ENCODE measurements at places on chromosomes 1 and 21.

DNA sequence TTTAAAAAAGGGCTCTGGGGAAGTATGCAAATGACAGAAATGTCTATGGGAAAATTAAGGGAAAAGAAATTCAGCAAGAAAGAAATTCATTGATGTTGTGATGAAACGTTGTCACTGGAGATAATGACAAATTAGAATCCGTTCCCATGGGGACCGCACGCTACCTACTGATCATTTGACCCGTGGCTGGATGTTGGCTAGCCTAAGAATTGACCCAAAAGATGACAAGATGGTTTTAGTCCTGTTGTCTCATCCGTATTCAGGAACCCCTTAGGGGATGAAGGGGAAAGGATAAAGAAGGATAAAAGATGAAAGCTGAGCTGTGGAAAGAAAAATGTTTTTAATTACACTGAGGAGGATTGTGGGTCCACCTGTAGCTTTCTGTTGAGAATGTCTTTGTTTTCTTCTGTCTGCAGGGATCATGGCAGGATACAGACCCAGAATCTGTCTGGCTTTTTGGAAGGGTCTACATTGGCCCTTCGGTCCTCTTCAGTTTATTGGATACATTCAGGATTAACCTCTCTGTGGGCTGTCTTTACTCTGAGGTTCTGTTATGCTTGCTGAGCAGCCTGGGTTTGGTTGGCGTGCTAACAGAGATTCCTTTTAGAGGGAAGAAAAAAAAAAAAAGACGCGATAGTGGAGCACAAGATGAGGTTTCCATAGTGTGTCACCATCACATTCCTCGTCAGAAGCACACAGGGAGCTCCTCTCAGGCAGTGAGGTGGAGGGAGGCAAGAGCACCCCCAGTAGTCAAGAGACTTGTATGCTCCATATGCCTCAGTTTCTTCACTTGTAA, 106.2 kb downstream of the CACHD1 start:
- DNase-seq = no peak

DNA sequence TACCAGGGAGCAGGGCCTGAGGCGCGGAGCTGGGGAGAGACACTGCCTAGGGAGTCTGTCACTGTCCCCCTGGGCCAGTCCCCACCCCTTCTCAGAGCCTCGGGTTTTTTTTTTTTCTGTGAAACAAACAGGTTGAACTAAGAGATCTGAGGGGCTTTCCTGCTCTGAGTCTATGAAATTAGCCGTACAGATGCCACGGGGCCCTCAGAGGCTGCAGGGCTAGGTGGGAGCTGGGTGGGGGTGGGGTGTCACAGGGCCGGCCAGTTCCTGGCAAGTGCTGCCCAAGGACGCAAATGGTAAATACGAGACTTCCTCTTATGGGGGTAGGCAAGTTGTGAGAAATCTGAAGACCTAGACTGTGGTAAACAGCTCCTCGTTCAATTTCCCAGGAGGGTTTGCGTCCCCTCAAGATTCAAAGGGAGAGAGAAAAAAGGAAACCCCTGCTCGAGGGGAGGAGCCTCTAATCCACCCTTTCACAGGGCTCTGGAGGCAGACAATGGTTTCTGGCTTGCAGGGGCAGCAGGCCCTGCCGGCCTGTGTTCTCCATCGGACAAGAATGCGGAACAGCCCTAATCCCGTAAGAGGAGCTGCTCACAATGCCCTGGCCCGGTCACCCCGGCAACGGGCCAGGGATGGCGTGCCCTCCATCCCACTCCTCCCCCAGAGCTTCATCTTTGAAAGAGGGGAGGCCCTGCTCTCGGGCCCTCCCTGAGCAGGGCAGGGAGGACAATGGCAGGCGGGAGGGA, 7.8 kb downstream of the NUAK2 start:
- no peak for DNase-seq

- no peak for DNase-seq
Observed at GRCh38 chr1:26125382-26125781, 13.8 kb downstream of the PDIK1L start.

DNA sequence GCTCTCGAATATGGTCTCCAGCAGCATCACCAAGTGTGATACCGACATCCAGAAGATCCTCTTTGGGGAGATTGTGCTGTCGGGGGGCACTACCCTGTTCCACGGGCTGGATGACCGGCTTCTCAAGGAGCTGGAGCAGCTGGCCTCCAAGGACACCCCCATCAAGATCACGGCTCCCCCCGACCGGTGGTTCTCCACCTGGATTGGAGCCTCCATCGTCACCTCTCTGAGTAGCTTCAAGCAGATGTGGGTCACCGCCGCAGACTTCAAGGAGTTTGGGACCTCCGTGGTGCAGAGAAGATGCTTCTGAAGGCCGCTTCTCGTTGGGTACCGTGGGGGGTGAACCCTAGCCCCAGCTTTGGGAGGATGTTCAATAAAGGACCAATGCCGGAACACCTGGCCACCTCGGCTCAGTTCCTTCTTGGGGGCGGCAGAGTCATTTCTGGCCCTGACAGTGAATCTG, 1.3 kb downstream of the ACTRT2 start:
- DNase-seq = no peak

- DNase-seq = no peak
Observed at GRCh38 chr21:42513151-42513984, at the start of gene SLC37A1. SLC37A1 (plus strand) TSS chr21:42513852; CDS start chr21:42518455, 4,603 bp downstream.

- no peak for DNase-seq
Observed at GRCh38 chr21:44881198-44881872, 7.8 kb upstream of the PTTG1IP start.

DNA sequence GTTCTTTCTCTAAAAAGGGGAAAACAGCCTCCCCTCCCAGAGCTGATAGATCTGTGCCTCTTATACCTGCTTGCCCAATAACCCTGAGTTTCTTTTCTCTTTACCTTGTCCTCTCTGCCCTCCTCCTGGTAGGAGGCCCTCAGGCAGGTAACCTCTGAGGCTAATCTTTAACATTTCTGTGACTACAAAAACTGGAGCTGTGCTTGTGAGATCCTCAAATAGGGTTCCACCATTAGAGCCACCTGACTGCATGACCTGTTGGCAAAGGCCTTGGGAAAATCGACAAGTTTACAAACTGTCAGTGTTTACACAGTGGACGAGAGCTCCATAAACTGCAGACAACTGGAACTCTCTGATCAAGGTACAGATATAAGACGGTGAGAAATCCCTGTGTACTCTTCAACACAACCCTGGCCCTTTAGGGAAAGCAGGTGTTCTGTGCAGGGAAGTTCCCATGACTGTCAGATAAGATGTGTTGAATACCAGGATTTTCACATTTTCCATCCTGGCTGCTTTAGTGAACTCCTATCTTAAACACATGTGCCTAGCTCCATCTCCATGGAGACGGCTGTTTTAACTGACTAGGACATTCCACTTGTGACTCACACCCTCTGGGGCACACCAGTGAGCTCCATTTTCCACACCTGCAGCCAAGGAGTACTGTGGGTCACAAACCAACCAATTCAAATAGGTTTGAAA, 38.3 kb downstream of the ECE1 start:
- DNase-seq = no peak

DNA sequence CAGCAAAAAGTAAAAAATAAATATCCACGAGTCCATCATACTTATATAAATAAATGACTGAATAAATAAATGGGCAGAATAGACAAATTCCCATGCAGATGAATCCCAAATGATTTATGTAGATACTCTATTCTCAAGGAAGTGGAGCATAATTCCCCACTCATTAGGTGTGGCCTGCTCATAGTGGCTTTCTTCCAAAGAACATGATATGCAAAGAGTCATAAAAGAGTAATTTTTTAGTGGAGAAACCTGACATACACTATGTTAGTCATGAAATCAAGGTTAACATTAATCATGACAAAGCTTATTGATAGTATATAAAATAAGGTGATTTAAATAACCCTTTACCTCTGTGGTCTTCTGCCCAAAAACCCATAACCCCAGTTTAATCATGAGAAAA, 298.9 kb downstream of the DPYD start:
- DNase-seq = no peak

DNA sequence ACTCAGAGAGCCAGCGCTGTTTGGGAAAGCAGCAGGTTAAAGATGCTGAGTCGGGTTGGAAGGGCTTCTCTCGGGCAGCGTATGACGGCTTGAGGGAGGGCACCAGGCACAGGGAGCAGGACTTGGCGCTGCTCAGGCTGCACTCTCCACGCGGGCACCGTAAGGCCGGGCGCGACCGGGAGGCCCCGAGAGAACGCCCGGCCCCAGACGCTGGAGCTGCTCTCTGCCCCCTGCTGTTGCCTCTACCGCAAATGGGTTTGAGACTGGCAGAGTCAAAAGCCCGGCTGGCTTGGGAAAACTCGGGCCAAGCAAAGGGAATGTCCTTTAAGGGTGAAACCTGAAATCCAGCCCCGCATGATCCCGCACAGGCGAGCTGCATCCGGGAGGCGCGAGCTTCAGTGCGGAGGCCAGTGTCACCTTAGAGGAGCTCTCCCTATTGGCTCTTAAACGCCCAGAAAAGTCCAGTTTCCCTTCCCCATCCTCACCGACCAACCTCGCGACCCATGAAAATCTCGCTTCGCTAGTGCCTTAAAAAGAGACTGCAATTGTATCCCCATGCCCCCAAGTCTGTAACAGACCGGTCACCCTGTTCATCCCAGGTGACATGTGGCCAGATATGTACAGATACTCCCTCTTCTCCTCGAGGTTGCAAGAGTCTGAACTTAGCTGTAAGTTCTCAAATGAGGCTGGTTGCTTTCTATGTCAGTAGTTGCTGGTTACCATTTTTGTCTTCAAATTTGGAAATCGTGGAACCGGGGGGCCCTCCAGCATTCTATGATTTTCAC, 1.1 kb downstream of the PRRX1 start:
- DNase-seq = no peak

GRCh38 chr1:27668121-27668807, 3.7 kb downstream of the IFI6 start:
- no peak for DNase-seq

DNA sequence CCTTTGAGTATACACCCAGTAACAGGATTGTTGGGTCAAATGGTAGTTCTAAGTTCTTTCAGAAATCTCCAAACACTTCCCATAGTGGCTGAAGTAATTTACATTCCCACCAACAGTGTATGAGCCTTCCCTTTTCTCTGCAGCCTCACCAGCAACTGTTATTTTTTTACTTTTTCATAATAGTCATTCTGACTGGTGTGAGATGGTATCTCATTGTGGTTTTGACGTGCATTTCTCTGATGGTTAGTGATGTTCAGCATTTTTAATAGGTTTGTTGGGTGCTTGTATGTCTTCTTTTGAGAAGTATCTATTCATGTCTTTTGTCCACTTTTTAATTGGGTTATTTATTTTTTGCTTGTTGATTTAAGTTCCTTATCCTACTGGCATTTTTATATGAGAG, 26.4 kb upstream of the LAMC1 start:
- DNase-seq = no peak

DNA sequence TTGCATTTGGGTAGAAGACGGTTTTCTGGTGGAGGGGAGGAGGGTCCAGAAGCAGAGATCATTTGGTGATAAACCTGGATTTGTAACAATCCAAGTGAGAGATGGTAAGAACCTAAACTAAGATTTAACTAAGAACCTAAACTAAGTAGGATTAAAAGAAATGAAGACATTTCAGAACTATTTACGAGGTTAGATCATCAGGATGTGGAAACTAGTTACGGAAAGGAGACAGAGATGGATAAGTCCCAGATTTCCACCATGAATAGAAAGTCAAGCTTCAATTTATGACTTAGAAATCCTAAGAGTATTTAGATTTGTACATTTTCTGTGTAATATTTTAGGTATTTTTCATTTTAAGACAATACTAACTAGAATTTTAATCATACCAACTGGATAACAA, 86.3 kb downstream of the SEC16B start:
- no peak for DNase-seq

GRCh38 chr21:42066521-42066920, 4.6 kb upstream of the UMODL1 start:
- no peak for DNase-seq

GRCh38 chr1:178254433-178254832, 160.5 kb downstream of the RASAL2 start:
- DNase-seq = no peak

DNA sequence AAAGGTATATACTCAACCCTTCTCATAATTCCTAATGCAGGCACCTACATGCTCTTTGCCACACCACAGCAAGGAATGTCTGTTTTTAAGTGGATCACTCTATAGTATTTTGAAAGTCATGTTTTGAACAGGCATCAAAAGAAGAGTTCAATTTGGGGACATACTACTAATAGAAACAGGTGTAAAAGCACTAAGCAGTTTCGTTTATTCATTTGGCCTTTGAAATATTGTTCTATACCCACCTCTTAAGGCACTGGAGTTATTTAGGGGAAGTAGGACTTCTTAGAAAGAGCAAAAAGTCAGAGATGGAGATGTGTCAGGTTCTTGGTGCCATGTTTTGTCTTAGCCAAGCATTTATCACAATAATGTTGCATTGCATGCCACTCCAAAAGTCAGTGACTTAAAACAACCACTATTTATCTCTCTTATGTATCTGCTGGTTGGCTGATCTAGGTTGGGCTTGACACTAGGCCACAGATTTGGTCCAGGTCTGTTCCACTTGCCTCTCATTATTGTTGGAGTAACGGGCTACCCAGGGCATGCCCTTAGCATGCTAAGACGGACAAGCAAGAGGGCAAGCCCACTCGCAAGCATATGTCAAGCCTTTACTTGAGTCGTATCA, 107.5 kb downstream of the RGL1 start:
- no peak for DNase-seq

- DNase-seq = no peak
Observed at GRCh38 chr21:43731891-43732711, 13.2 kb downstream of the PDXK start.

GRCh38 chr1:178023181-178023618, 53.3 kb upstream of the SEC16B start:
- no peak for DNase-seq

- no peak for DNase-seq
Observed at GRCh38 chr1:192407206-192407605, 90.4 kb downstream of the RGS21 start.

- DNase-seq = no peak
Observed at GRCh38 chr1:151504759-151505158, 6.4 kb upstream of the CGN start.

GRCh38 chr1:67257173-67257535, 50.5 kb upstream of the IL12RB2 start:
- no peak for DNase-seq

All from T follicular helper cell (primary cell).